NCI-H1436 (cell line): ENCODE measurements at places on chromosomes 5 and 9.

DNA sequence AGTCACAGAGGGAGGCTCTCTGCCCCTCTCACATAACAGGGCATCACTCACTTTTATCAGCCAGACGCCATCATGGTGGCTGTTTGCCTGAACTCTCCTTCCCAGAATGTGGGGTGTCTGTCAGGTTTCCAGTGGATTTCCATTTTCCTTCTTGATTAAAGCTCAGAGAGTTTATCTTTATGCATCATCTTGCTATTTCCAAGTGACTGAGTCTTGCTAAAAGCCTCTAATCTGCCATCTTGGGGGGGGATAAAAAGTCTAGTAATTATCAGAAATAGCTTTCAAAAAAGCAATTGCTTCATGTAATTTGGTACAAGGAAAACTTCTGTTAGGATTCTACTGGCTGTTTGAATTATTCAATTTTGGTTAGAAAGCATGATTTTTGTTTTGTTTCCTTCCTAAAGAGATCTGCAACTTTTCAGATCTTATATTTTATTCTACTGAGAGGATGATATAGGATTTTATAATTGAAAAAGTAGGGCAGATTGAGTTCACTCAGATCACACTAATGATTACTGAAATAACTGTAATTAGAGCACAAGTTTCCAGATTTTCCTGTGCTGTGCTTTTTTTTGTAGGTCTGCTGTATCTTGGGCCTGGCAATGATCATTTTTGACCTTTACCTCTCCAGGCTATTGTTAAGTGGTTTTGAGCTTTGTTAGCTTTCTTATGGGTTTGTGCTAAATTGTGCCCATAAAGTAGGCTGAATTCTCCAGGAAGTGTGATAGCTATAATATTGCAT lies 661.5 kb downstream of the TLE4 start:
- DNase-seq = no peak

GRCh38 chr5:151022511-151023018 lies 2.2 kb downstream of the GPX3 start:
- DNase-seq = no peak

- DNase-seq = no peak
These were observed 1.1 kb upstream of the CXXC5 start for GRCh38 chr5:139646912-139647505.

GRCh38 chr9:111051400-111051799 lies 13.1 kb upstream of the LPAR1 start:
- DNase-seq = no peak

- no peak for DNase-seq
These were observed 67.1 kb upstream of the GGTA1 start for GRCh38 chr9:121566481-121567465.

DNA sequence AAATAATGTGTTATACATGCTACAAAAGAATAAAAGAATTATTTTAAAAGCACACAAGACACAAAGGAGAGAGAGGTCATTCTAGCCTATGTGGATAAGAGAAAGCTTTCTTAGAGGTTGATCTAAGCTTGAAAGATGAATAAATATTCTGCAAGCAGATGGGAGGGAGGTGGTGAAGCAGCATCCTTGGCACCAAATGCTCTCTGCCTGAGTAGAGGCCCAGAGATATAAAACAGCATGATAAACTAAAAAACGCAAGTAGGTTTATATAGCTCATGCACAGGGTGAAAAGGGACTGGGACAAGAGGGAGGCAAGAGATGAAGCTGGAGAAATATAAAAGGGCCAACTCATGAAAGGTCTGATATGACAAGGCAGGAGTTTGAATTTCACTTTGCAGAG lies 283.2 kb upstream of the POU5F2 start:
- no peak for DNase-seq

DNA sequence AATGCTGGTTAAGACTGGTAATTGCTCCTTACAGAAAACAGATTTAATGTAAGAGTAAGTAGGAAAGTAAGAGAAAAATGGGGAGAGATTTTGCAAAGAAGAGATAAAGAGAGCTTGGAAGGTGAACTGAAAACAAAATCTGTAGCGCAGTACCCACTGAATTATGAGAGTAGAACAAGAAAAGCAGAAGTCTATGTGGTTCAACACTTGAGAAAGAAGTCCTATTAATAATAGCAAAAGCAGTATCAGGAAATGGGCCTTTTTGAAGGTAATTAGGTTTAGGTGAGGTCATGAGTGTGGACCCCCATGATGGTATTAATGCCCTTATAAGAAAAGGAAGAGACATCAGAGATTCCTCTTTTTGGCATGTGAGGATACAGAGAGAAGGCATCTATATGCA lies 460.6 kb downstream of the CETN3 start:
- no peak for DNase-seq

- DNase-seq = no peak
These were observed 459.7 kb downstream of the EBF1 start for GRCh38 chr5:158639881-158640592.

- no peak for DNase-seq
These were observed 32.1 kb downstream of the SMARCA2 start for GRCh38 chr9:2047144-2047671.

- DNase-seq = no peak
These were observed 697.0 kb upstream of the RGMB start for GRCh38 chr5:98076501-98076900.

- no peak for DNase-seq
These were observed 13.5 kb downstream of the BASP1 start for GRCh38 chr5:17230808-17231525.

- DNase-seq = no peak
These were observed 13.6 kb downstream of the PRPF4 start for GRCh38 chr9:113289091-113289490.

GRCh38 chr9:132074736-132075135 lies 4.9 kb downstream of the MED27 start:
- DNase-seq = no peak

DNA sequence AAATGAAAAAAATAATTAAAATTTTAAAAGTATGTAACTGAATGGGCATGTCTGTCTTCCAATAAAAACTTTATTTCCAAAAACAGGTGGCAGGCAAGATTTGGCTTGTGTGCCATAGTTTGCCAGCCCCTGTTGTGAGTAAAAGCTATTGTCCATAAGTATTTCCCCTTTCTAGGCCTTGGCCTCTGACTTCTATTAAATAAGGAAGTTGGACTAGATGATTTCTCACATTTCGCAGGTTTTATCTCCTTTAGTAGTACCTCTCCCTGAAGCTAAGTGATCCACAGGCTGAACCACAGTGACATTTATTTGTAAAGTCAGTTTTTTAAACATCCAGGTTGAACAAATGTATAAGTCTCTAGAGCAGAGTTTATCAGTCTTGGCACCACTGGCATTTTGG lies 41.3 kb downstream of the RECK start:
- no peak for DNase-seq

DNA sequence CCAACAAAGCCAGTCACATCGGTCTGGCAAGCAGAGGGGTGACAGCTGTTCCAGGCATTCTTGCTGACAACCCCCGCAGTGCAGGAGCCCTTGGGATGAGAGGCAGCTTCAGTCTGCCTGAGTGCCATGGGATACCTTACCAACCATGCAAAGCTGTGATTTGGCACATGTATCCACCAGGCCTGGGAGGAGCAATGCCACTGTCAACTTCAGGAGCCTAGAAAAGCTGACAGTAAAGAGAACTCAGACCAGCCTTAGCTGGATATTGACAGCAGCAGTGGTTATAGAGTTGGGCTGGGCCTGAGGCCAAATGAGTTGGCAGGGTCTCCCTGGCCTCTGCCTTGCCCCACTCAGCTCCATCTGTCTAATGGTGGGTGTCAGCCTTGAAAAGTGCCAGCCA lies 10.1 kb upstream of the PLPPR1 start:
- DNase-seq = no peak

DNA sequence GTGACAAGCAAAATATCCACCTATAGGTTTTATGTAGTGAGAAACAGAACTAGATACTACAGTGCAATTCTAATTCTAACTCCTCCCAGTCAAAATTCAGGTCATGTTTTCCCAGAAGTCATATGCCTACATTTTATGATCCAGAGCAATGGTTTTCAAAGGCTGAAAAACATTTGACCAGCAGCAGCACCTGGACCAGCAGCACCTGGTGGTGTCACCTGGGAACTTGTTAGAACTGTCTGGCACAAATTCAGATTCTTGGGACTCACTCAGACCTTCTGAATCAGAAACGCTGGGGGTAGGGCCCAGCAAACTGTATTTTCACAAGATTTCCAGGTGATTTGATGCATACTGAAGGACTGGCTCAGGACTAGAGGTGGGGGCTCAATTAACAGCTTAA lies 367.7 kb upstream of the RFX3 start:
- no peak for DNase-seq

DNA sequence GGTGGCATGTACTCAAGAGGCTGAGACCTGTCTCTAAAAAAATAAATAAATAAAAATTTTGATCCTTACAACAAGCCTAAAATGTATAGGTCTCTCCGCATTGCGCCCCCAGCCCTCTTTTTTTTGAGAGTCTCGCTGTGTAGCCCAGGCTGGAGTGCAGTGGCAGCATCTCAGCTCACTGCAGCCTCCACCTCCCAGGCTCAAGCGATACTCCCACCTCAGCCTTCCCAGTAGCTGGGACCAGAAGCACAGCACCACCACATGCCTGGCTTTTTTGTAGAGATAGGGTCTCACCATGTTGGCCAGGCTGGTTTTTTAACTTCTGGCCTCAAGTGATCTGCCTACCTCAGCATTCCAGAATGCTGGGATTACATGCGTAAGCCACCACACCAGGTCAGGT lies 2.2 kb upstream of the GARIN3 start:
- no peak for DNase-seq

- no peak for DNase-seq
These were observed 58.8 kb downstream of the SLC1A1 start for GRCh38 chr9:4548811-4549725.

DNA sequence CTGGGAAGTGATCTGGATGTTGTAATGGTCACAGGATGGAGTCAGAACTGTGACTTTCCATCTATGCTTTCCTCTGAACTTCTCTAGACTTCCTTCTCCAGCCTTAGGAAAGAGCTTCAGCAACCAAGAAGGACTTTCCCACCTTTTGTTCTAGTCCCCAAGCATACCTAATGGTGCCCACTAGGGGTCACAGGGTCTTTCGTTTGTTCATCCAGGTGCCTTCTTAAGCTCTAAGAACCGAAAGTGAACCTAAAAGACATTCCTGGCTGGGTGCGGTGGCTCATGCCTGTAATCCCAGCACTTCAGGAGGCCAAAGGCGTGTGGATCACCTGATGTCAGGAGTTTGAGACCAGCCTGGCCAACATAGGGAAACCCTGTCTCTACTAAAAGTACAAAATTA lies 1.8 kb upstream of the WNT8A start:
- DNase-seq = no peak

DNA sequence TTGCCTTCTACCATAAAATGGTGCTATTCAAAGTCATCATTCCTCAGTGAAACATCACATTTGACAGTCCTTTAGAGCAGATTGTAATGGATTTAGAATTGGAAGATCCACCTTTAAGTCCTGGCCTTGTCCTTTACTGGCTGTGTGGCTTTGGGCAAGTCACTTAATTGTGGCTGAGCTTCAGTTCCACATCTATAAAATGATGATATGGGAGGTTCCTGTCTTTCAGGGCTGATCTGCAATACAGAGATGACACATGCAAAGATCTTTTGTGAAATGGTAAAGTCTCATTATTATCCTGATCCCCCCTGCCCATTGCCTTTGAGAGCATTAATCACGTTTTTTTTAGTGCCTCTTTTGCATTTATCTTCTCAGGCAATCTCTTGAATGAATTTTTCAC lies 58.2 kb downstream of the ZFAND5 start:
- no peak for DNase-seq

DNA sequence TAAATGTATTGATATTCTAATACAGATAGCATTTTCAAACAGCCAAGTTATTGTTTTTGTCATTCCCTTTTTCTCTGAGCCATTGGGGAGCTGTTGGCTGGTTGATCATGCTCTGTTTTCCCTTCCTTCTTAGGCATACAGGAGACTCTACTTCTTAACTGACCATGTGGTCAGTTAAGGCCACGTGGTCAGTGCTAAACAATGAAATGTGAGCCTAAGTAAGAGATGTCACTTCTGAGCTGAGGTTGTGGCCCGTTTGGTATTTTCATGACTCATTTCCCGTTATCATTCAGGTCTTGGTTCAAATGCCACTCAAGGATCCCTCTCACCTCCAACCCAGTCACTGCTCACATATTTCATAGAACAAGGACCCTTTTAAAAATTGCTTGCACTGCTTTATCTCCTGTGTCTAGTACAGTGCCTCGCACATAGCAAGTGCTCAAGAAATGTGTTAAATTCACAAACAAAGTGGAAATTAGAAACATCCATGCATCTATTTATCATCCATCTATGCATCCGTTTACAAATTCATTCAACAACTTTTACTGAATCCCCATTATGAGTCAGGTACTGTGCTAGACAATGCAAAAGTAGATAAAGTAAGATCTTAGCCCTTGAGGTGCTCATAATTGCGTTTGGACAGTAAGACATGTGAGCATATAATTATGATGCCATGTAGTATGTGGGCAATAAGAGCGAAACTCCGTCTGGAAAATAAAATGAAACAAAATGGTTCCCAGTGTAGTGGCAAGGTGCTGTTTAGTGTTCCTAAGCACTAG lies 50.7 kb downstream of the ARRDC3 start:
- no peak for DNase-seq

DNA sequence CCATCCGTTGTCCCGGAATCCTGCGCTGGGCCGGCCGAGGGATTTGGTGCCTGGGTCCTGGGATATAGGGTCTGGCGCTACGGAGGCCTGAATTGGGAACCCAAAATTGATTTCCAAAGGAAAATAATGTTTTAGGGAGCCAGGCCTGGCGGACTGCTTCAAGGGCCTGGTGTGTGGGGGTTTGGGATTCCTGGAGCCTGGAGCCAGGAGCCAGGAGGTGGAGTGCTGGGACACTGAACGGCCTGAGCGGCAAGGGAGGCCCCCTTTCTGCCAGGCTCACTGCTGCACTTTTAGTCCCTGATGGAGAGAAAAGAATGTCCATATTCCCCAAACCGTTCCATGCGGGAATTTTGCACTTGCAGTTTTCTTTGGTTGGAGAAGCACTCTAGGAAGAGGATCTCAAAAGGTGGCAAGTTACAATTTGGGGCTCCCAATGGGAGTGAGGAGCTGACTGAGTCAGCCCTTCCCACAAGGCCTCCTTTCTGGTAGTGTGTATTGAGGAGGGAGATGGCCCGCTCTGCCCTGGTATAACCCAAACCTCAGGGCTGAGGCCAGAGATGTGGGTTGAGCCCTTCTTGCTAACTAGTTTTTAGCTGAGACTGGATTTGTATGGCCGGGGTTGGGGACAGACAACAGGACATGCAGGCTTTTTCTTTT lies 2.2 kb downstream of the LMX1B start:
- DNase-seq = no peak

GRCh38 chr5:119708076-119708790 lies 78.9 kb downstream of the FAM170A start:
- DNase-seq = no peak
